ENCODE measurements at places on chromosomes 1 and 21. TPM values are rescaled to one million over a fixed set of nuclear protein-coding genes. Genes with fewer than 3 reads are reported as not detected.

HORMAD1 gene
- not detected for total RNA-seq

GORAB gene
- total RNA-seq, result 6.5 TPM

LORICRIN gene
- total RNA-seq, result not detected

SPRR2B gene
- not detected for total RNA-seq

TPTE gene
- total RNA-seq, result not detected

RIIAD1 gene
- not detected for total RNA-seq

AIRE gene
- not detected for total RNA-seq

ACBD6 gene
- total RNA-seq, result 54.0 TPM

KRTAP10-12 gene
- not detected for total RNA-seq

TRAPPC3 gene
- 102 TPM for total RNA-seq

PRDM16 gene
- 11.3 TPM for total RNA-seq

All from fibroblast of the aortic adventitia (primary cell).